ENCODE measurements at places on chromosomes 4 and X.
A peak's percentile ranks its signal among the peaks of the same experiment; 100 is the strongest.

DNA sequence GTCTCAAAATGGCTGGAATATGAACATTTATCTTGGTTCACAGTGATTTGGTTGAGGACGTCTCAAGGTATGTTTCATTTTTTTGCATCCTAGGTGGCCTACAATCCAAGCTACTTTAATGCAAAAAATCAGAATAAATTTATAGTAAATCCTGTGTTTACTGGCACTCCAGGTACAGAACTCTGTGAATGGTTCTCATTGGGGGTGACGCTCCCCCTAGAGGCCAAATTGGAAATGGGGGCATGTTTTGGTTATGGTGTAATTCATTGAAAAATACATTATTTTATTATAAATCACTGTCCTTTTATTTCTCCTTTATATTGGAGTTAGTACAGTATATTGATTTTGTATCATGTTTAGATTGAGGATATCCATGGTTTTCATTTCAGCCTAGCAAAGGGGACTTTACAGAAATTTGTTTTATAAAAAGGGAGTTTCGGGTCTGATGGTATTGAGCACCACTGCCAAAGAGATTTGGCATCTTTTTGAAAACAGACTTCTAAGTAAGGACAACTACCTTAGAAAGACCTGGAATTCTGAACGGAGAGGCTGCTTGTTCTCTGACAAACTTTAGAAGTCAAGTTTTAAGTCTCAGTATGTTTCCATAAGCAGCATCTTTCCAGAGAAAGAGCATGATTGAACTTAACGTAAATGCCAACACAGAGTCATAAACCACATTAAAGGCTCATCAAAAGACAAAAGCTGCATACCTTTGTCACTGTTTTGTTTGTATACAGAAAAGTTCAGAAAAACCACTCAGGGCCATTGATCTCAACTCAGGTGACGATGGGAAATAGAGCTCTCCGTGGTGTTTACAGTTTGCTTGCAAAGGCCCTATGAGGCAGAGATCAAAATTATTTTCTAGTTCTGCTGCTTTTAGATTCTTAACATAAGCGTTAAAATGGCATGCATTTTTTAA, 19.4 kb downstream of the MTM1 start:
- DNase-seq: no peak

- no peak for DNase-seq
These were observed 496.8 kb downstream of the CENPC start for GRCh38 chr4:67048530-67048929.

DNA sequence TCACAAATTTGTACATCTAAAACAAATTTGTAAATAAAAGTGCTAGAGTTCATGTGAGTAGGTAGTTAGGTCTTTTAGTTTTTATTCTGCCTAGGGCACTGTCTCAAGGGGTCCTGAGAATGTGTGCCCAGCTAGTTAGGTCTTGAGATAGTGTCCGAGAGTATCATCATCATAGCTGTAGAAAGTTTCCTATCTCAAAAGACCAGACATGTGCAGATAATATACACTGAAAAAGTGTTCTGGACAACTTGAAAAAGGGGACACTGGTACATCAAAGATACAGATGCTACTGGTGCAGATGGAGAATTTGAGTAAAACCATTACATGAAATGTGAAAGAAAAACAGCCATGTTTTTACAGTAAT, 1.8 kb upstream of the ZCCHC4 start:
- no peak for DNase-seq

DNA sequence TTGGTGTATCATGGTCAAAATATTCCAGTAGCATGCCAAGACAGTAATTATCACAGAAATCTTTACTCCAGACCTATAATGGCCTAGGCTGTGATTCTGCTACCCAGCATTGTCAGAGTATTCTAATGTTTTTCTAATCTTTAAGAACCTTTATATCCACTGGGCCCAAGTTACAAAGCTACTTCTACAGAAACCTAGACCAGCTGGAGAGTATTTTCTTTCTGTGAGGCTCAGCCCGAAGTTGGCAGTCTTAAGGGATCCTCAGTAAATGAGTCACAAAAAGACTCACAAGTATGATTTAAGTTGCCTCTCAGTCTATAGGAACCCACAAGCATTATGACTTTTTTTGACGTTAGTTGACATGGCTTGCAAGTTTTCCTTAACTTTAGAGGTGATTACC, 638.5 kb upstream of the FAM241A start:
- DNase-seq: no peak

- peak; percentile 23 for DNase-seq
These were observed 36.0 kb downstream of the PLAC1 start for GRCh38 chrX:134622056-134622812.

GRCh38 chr4:151853034-151853433, 92.2 kb upstream of the GATB start:
- no peak for DNase-seq

DNA sequence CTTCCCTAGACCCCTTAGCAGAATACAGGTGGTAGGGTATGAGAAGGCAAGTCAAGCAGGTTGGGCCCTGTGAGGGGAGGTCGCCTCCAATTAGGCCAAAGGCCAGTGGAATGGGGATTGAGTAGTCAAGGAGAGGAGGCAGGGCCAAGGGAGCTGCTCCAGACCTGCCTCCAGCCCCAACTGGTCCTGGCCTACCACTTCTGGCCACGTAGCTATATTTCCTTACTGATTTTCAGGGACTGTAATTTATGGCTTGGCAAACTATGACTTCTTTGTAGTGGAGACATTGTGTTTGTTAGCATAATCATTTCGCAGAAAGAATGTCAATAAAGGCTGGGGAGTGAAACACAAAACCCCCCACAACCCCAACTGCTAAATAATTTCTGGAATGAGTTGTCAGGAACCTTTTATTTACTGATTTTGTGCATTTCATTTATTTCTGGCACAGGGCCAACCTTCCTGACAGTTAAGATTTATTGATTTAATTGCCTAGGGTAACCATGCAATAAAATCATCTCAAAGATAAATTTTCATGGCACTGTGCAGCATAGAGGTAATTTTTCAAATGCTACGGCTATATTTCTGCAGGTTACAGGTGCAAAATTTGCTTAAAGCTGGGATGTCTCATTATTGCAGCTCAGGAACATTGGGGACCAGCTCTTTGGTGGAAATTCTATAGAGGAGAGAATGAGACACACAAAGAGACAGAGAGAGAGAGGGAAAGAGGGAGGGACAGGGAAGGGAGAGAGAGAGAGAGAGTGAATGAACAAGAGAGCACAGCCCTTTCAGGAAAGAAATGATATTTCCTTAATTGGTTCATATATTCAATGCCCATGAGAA, 494.9 kb downstream of the IDS start:
- DNase-seq: no peak

GRCh38 chr4:56859841-56860240, 38.3 kb upstream of the SPINK2 start:
- no peak for DNase-seq

GRCh38 chr4:92249541-92249940, 54.2 kb upstream of the GRID2 start:
- DNase-seq: no peak

DNA sequence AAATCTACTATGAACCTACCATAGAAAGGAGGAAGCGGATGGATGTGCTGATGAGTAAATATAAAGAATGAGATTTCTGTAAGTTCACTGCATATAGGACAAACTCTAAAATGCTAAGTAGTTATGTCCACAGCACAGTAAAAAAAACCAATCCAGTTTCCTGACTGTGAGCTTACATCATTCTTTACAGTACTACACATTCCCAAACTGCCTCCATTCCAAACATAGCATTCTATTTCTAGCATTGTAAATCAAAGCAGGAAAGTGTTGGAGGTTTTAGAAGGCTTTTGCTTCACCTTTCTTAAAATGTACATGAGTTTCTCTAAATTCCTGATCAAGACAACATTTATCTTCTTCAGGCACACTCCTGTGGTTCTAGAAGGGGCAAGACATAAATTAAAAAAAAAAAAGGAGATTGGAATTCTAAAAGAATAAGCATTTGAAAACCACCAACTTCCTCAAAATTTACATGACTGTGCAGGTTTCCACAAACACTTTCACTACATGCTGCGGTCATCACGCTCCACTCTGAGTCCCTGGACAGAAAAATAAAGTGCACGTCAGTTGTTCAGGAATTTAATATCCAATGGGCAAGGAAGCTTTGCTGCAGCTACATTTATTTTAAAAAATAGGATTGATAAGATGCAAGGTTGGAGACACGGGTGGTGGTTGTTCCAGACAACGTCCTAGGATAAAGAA, 297.6 kb upstream of the STS start:
- DNase-seq: no peak

DNA sequence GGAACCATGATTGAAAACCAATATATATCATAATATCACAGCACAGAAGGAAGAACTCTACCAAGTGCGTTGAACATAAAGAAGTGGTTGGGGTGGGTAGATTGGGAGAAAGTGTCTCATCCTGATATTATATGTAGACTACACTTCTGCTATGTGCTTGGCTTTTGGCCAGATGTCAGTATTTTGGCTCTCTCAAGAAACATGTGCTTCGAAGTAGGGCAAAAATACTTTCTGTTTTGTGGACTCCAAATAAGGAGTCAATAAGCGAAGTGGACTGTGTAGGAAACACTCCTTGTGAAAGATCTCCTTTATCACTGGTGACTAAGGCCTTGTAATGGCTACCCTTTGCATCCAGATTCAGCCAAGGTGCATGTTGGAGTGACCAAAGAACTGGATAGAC, 7.8 kb upstream of the HPSE start:
- no peak for DNase-seq

- DNase-seq: no peak
These were observed 477.6 kb upstream of the INTU start for GRCh38 chr4:127155116-127155515.

Data from GM19239 (cell line).